ENCODE measurements at places on chromosomes 1 and 21.

DNA sequence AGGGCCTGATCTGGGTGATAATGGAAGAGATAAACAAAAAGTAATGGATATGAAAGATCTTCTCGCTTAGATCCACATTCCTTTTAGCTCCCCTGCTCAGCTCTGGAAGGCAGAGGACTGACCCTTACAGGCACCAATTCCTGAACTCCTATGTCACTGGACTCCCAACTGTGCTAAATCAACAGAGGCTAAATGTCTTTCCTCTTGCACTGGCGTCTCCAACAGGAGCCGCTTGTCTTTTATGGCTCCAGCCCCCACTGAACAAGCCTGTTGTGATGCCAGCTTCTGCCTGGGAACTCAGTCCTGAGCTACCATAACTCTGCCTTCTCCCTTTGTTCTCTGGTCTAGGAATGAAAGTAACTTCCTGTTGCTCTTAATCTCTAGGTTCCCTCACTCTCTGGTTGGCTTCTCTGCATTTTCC lies 142.1 kb upstream of the COL11A1 start:
- DNase-seq: peak; percentile 75

DNA sequence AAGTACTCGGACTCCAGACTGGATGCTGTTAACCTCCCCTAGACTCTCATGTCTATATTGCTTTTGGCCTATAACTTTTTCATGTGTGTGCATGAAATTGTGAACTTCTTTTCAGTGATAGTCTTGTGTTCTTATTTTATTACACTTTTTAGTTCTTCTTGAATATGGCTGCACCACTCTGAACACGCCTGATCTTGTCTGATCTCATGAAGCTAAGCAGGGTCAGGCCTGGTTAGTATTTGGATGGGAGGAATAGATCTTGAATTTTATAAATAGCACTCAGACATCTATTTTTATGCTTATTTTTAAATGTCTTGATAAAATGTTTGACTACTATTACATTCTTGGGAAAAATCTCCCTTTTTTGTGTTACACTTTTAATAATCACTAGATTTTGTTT lies 22.4 kb downstream of the TCP10L start:
- peak; percentile 16 for DNase-seq

DNA sequence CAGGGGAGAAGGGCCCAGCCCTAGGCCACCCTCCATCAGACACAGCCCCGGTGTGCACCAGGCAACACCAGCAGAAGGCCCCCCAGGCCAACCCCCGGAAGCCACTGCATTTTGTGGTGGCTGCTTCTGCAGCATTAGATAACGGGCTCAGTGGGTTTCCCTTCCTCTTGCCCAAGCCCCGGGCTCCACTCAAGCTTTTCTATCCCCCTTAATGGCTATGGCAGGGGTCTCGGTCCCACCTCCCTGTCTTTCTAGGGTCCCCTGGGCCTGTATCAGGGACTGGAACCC lies 18.9 kb downstream of the C1orf174 start:
- DNase-seq: no peak

- no peak for DNase-seq
Observed at GRCh38 chr1:81730881-81731280, 69.9 kb upstream of the ADGRL2 start.

- peak; percentile 60 for DNase-seq
Observed at GRCh38 chr1:246726255-246726679, 2.1 kb downstream of the SCCPDH start.

DNA sequence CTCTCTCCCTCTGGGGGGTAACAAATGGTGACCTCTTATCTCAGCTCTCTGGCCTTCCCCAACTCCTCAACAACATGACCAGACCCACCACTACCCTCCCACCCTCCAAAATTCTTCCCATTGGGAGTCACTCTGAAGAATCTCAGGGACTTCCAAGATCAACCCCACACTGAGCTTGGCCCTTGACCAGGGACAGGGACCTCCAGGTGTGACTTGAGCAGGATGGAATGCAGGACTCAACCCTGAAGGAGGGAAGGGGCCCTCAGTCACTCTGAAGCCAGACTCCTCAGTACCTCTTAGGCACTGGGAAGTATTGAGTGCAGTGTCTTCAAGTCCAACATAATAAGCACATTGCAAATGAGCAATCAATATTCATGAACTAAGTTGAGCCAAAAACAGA lies 1.9 kb downstream of the CASQ1 start:
- DNase-seq: no peak

DNA sequence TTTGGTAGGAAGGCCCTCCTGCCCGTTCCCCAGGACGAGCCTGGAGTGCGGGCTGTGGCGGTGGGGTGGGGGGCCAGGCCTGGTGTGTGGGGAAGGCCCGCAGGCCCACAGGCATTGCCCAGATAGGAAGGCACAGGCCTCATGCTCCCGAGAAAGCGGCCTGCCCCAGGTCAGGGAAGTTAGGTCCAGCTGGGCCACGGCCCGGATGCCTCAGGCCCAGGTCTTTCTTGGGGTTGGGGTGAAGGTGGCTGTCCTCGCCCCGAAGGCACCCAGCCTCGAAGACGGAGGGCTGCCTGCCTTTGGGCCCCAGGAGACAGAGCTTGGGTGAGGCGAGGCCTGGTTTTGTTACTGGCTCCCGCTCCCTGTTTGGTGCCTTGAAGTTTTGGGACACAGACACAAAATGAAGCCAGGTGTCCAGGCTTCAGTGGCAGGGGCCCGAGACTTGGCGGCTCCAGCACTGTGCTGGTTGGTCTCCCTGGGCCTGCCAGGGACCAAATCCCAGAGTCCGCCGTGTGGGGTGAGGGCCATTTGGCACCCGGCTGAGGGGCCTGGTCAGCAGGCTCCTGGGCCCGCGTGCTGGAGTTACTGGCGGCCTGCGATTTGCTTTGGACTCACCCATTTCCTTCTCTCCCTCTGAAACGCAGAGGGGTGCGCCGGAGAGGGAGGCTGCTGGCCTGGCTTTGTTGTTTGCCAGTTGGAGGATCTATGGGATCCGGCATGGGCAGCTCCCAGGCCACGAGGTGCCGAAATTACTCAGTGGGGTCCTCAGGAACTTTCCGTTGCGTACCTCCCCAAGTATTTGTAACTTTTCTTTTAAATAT lies 2.0 kb downstream of the SKI start:
- no peak for DNase-seq

DNA sequence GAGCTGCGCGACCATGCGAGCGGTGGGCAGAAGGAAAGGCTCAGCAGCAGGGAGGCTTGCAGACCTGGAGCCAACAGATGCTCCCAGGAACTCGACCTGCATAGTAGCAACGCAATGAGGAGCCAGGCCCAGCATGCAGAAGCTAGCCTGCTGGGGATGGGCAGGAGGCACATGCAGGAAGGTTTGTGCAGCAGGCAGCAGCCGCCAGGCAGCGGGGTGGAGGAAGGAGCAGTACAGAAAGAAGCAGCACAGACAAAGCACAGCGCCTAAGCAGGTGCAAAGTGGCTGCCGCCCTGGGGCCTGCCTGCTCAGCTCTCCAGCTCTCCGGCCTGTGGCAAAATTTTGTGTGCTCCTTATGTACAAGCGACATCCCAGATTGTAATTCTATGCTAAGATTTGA lies 213.5 kb upstream of the MAP1LC3C start:
- no peak for DNase-seq

- no peak for DNase-seq
Observed at GRCh38 chr1:23804183-23804835, 3.8 kb upstream of the GALE start.

DNA sequence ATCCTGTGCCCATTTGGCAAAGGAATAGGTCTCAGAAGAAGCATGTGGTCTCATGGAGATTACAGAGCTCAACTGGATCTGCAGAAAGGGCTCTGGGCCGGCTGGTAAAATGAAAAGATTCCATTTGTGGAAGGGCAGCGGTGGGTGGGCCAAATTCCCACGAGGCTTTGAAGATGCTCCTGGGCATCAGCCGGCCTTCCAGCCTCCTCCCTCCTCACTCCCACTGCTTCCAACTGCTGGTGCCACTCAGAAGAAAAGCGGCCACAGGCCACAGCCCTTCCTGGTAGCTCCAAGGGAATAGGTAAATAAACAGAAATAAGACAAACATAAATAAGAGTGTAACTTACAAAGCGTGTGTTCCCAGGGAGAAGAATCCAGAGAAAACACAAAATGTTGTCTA lies 136.3 kb upstream of the SLC44A3 start:
- no peak for DNase-seq
